ENCODE measurements at places on chromosomes 3 and 15. TPM values are rescaled to one million over a fixed set of nuclear protein-coding genes. Genes with fewer than 3 reads are reported as not detected.

- DNase-seq, result no peak
Measured at GRCh38 chr15:91549581-91549980, 303.9 kb upstream of the SLCO3A1 start.

GRCh38 chr15:58498821-58499580, 67.2 kb downstream of the LIPC start:
- DNase-seq, result no peak

DNA sequence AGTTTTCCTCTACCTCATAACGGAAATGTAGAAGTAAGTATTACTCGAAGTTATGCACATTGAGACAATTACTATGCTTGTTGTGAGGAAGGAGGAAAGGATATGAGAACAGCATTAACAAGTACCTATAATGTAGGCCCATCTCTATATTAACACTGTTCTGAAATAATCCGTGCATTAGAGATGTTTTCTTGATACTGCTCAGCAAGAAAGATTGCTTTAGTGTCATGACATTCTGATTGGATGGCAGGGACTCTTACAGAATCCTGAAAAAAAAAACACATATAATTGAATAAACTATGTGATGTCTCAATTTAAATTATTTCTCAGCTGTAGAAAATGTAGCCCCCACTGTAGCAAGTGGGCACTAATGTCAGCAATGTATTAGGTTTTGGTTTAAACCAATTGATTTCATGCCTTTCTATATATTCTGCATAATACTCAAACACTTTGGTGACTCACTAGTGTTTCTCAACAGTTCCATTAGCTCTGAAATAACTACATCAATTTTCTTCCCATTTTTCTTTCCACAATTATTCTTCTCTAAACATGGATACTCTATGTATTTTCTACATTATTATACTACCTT, 598.3 kb upstream of the BCHE start:
- no peak for DNase-seq

DNA sequence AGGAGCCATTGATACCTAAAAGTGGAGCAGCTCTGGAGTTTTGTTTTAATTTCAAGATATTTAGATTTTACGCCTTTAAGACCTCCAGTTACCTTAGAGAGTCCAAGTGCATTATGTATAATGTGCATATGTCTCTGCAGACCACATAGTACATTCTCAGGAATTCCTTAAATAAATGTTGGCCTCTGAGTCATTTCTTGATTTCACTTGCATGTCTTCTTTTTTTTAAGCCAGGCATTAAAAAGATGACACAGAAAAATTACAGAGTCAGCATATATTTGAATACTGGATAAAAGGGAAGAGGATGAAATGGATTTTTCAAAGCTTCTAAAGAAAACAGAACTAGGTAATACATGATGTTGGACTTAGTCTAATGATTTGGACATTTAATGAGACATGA, 125.2 kb downstream of the TMCO5A start:
- no peak for DNase-seq

DNA sequence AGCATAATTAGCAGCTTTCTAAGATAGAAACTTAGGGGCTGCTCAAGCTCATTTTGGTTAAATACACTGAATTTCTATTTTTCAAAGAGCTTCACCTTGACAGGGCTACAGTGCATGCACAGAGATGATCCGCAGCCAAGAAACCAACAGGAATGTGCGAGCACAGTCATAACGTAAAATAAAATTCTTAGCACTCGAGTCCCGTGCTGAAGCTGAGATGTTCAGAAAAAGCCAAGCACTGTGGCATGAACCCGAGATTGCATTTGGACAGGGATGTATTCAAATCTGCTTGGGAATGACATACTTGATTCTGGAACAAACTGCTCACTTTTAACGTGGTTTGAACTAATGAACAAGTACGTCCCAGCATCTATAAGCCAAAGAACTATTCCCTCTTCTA, 340.3 kb downstream of the FOXP1 start:
- DNase-seq, result no peak

DNA sequence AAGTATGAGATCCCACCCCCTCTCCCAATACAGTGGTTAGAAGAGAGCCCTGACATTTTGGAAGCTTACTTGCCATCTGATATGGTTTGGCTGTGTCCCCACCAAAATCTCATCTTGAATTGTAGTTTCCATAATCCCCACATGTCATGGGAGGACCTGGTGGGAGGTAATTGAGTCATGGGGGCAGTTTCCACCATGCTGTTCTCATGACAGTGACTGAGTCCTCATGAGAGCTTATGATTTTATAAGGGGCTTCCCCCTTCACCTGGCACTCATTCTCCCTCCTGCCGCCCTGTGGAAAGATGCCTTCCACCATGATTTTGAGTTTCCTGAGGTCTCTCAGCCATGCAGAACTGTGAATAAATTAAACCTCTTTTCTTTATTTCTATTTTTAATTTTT, 28.8 kb upstream of the HES1 start:
- no peak for DNase-seq

- DNase-seq, result no peak
Measured at GRCh38 chr3:87987952-87988351, 70.9 kb downstream of the CGGBP1 start.

DNA sequence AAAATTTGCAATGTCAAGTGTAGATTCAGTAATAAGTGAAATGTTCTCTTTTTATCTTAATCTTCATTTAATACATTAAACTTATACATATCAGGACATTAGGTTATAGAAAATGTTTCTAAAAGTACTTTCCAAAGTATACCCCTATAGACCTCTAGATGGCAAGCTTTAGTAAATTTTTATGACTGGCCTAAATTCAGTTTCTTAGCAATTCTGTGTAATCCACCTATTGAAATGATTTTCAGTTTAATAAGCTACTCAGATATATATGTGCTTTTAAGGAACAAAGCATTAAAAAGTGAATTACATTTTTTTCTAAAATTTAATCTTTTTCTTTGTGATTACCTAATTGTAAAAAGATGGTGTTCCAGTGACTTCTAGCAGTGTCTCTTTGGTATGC, 342.2 kb downstream of the GBE1 start:
- no peak for DNase-seq

DNA sequence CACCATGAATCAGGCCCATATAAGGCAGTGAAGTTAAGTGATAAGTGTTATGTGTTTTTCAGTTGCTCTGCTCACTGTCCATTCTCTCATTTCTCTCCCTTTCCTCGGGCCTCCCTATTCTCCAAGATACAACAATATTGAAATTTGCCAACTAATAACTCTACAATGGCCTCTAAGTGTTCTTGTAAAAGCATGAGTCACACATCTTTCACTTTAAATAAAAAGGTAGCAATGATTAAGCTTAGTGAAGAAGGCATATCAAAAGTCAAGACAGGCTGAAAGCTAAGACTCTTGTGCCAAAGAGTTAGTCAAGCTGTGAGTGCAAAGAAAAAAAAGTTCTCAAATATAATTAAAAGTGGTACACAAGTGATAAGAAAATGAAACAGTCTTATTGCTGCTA, 675.4 kb downstream of the OTOL1 start:
- no peak for DNase-seq

DNA sequence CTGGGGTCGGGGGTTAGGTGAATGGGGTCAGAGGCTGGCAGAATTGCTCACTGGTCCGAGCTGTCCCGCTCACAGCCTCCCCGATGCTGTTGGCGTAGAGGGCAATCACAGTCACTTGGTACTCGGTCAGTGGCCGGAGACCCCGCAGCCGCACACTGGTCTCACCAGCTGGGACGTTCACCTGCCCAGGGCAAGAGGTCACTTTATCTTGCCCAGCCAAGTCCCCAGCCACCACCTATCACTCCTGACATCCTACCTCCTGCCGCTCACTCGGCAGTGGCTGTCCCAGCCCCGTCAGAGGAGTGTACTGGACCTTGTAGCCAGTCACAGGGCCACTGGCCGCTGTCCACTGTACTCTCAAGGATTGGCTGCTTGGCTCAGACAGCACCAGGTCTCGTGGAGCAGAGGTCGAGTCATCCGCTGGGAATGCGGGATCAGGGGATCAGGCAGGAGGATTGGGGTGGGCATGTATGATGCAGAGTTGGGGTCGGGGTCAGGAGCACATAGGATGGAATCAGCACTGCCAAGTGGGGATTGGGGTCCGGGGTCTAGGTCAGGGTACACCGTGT, 2.5 kb downstream of the COL7A1 start:
- DNase-seq, result no peak

- no peak for DNase-seq
Measured at GRCh38 chr15:94277485-94277884, 46.1 kb downstream of the MCTP2 start.

DNA sequence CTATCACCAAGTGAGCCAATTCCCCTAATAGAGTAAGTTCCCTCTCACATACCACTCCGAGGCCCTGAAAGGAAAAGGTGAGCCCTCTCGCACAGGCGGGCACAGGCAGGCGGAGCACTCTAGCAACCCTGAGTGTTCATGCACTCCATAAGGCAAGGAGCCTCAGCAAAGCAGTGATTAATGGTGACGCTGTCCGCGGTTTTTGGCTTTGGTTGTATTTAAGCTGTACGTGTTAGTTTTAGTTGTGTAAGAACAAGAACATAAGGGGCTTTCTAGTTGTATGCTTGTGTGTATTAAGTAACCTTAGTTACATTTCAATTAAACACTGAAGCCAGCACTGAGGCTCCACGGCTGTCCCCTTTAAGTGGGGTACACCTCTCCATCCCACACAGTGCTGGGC, 33.1 kb downstream of the KLHL25 start:
- DNase-seq, result no peak

DNA sequence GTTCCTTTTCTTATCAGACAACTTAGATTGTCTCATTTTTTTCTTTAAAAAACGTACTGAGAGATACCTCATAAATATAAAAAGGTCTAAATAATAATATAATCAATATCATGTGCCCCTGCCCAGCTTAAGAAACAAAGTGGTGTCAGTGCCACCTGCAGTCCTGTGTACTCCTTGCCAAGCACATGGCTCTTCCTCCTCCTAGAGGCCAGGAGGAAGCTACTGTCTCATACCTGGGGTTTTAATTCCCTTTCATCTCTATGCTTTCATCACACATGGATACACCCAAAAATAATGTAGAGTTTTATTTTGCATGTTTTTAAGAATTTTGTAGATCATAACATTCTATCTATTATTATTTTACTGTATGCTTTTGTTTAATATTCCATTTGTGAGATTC, 98.6 kb upstream of the C15orf61 start:
- no peak for DNase-seq

DNA sequence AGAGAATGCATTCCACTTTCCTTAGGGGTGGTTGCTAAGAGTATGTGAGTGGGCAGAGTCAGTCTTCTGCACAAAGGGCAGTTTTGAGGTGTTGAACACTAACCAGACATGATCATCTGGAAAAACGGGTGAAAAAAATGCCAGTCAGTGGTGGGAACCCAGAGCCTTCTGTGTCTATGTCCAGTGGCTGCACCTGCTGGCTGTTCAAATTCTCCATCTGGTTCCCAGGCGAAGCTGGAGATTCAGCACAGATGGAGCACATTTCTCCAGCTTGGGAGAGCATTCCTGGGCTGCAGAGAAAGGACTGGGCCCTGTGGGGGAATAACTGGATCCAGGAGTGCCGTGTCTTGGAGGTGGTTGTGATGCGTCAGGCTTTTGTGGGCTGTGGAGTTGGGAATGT, 74.1 kb downstream of the TRAK1 start:
- no peak for DNase-seq

DNA sequence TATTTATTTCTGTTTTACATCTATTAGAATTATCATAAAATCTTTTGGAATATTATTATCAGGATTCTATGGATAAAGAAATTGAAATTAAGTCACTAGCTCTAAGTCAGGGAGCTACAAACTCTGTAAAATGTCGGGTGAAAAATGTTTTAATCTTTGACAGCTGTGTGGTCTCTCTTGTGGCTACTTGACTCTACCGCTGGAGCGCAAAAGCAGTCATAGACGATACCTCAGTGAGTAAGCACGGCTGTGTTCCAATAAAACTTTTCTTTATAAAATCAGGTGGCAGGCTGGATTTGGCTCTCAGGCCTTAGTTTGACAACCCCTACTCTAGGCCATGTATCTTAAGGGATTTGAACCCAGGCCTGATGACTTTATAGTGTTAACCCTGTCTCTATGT, 88.5 kb upstream of the PFN2 start:
- DNase-seq, result no peak

- no peak for DNase-seq
Measured at GRCh38 chr15:64205202-64205601, 42.4 kb upstream of the PPIB start.

GRCh38 chr3:27556887-27557286, 72.7 kb upstream of the SLC4A7 start:
- no peak for DNase-seq

GRCh38 chr3:140756240-140757016, 78.6 kb downstream of the TRIM42 start:
- no peak for DNase-seq

- no peak for DNase-seq
Measured at GRCh38 chr15:52030010-52030409, 11.0 kb downstream of the MAPK6 start.

GRCh38 chr3:193554811-193555210, at the start of gene ATP13A4:
Gene ATP13A4 (minus strand): TSS chr3:193554895. CDS start chr3:193554799, 96 bp downstream.
- no peak for DNase-seq

- DNase-seq, result no peak
Measured at GRCh38 chr3:189773056-189773455, 141.9 kb downstream of the TP63 start.

DNA sequence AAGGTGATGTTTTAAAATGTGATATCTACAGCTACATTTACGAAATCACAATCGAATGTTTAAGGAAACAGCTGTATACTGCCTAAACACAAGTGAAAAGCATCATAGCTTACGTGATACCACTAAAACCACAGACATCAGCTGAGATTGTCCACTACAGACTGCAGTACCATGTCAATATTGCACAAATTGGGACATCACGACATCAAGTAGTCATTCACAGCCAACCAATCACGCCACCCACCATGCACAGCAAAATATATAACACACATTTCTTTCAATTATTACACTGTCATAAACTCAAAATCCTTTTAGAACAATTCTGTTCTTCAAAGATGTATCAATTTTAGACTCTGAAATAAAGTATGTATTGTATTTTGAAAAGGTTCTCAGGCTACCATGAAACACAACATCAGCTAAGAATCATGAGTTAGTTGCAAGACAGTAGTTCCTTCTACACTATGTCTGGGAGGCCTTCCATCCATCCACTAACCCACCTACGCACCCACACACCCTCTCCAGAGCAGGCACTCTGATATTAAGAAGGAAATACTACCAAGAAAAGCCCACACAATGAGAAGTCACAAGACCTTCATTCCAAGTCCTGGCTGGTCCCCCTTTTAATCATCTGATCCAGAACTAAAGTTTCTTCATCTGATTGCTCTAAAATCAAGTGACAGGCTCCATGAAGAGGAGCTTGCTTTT, 3.1 kb downstream of the DMXL2 start:
- no peak for DNase-seq

DNA sequence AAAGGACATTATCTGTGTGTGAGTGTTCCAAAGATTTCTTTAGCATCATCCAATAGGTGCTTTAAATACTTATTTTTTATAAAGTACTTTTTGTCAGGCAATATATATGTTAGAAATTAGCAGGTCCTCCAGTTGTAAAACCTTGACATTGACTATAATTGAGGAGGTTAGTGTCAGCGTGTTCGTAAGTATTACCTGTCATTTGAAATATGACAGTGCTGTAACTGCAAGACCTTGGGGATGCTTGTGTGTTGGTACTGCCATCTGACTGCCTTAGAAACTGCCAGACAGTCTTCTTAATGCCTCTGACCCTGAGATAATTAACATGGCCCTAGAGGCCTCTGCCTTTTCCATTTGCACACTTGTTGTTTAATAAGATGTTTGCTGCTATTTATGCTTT, 170.7 kb downstream of the NAALADL2 start:
- DNase-seq, result no peak

- DNase-seq, result no peak
Measured at GRCh38 chr3:100941041-100941440, 52.2 kb downstream of the ABI3BP start.

CCDC9B gene
- 72.1 TPM for total RNA-seq

TMEM212 gene
- not detected for total RNA-seq

TTLL13 gene
- total RNA-seq, result not detected

LRRFIP2 gene
- 116 TPM for total RNA-seq

All from left cardiac atrium (tissue), 4 donors.